Activated CD4-positive, alpha-beta T cell treated with anti-CD3 and anti-CD28 coated beads for 24 hours (primary cell): ENCODE measurements at places on chromosomes 7 and 10.

DNA sequence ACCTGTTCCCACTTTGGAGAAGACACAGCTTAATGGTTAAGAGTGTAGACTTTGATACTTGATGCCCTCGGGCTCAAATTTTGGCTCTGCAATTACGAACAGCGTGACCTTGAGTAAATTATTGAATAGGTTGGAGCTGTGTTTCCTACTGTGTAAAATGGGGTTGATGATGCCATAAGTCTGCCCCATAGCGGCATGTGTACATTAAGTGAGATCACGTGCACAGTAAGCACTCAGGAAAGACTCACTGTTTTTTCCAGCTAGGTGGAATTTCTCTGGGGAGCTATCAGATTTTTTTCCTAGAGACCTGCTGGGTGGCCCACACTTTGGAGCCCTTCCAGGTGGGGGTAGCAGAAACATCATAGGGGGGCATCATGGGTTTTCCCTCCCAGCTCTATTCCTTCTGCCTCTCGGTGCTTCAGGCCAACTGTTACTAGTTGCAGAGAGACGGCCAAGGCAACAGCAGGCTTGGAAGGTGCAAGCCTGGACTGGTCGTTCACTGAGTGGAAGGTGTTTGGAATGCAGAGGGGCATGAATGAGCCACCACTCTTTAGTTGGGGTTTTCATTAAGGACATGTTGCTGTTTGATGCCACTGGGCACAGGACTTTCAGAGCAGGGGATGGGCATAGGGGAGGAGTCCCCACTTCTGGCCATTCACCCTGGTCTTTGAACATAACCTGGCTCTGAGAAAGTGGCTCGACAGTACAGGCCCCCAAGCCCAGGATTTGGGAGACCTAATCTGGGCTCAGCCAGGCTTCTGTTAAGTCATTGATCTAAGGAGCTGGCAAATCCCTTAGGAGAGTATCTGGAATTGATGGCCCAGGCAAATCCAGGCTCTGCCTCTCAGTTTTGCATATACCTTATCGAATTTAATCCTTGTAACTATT lies 64.0 kb downstream of the SYPL1 start:
- DNase-seq = no peak

DNA sequence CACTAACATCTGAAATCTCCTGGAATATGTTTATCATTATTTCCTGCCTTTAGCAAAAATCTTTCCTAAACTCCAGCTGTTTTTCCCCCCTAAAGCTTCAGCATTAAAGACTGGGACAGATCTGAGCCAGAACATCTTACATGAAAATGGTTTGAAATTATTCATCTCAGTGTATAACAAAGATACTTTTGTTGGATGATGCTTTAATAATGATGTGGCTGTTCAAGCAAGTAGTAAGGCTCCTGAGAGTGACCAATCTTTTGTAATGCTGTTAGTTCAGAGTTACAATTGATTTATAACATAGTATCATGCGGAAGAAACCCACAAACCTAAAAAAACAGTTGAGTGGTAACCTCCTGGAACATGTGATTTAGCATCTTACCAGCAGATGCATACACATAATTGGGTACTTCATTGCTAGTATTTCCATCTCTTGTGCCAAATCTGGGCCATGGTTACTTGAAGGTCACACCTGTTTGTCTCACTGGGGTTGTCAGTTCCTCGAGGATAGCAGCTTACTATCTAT lies 1.5 kb downstream of the BZW2 start:
- DNase-seq = no peak

DNA sequence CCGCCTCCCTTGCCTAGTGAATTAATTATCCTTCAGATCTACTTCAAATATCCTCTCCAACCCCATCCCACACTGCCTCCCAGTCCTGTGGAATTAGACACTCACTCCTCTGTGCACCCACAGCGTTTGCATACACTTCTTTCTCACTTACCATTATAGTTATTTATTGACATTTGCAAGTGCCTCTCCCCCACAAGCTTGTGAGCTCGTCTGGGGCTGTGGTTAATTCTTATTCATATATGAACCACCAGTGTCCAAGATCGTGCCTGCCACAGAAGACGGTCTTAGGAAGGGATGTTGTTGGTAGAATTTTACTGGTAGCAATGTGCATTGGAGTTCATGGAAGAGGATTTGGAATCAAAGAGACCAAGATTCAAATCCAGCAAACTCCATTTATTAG lies 68.1 kb upstream of the AOAH start:
- no peak for DNase-seq

GRCh38 chr7:47540387-47541350 lies 41.2 kb downstream of the TNS3 start:
- DNase-seq = no peak

DNA sequence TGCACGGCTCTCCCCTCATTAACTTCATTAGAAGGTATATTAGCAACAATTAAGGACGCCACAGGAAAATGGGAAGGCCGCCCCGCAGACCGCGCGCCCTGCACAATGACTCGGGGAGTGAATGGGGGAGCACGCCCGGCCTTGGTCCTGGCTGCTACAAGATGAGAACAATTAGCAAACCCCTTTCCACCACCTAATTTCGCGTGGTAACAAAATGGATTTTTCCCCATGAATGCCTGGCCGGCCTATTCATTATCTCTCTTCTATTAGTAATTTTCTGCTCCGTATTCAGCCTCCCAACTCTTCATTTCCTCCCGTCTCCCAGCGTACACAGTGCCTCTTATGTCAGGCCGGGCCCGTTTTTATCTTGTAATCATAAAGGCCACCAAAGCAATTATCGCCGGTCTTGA lies 346.9 kb downstream of the DNAJB6 start:
- DNase-seq = no peak

DNA sequence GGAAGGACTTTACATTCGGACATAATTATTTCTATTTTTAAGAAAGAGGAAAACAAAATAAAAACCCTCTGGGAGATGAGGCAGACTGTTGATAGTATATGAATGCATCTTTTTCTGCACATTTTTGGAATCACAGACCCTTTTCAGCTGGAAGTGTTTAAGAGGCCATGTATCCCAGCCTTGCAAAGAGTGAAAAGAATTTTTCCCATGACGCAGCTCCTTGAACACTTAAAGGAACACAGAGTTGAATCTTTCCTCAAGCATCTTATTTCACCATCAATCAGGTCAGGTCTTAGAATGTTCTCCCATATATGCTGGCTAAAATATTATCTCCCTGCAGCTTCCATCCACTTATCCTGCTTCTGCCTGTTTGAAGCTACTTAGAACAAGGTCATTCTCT lies 45.9 kb upstream of the PAPSS2 start:
- DNase-seq = no peak

DNA sequence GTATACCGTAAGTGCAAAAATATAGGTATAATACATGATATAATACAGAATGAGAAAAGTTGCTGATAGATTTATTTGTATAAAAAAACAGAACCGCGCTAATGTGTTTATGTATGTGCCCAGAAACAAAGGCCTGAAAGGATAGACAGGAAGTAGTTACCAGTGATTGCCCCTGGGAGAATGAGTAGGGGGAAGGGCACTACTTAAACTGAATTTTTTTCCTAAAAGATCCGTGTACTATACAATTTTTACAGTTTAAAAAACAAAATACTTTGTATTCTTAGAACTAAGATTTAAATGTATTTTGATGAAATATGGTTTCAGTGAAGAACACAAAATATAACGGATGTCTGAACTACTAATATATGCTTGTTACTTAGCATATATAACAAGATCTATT lies 2.9 kb downstream of the IPMK start:
- no peak for DNase-seq

GRCh38 chr10:97888641-97889262 lies 39.1 kb downstream of the GOLGA7B start:
- DNase-seq = no peak

DNA sequence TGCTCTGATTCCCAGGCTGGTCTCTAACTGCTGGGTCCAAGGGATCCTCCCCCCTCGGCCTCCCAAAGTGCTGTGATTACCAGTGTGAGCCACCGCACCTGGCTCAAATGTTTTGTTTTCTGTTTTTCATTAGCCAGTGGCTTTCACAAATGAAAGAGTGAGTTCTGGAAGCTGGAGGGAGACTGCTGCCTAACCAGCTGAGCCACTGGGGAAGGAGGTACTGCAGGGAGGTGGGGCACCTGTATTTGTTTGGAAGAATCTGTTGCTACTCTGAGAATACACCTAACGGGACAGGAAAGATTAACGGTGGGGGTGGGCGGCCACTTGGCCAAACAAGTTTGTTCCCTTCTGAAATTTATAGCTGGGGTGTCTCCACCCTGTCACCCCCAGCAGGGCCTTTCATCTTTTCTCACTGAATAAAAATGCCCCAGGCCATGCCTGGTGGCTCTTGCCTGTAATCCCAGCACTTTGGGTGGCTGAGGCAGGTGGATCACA lies 4.7 kb downstream of the STOX1 start:
- DNase-seq = no peak

GRCh38 chr10:79979976-79980687 lies 31.2 kb upstream of the SFTPD start:
- no peak for DNase-seq

- no peak for DNase-seq
Observed at GRCh38 chr7:48004638-48005037, 24.3 kb downstream of the SUN3 start.

GRCh38 chr7:134287916-134288659 lies 28.6 kb downstream of the SLC35B4 start:
- DNase-seq = no peak

DNA sequence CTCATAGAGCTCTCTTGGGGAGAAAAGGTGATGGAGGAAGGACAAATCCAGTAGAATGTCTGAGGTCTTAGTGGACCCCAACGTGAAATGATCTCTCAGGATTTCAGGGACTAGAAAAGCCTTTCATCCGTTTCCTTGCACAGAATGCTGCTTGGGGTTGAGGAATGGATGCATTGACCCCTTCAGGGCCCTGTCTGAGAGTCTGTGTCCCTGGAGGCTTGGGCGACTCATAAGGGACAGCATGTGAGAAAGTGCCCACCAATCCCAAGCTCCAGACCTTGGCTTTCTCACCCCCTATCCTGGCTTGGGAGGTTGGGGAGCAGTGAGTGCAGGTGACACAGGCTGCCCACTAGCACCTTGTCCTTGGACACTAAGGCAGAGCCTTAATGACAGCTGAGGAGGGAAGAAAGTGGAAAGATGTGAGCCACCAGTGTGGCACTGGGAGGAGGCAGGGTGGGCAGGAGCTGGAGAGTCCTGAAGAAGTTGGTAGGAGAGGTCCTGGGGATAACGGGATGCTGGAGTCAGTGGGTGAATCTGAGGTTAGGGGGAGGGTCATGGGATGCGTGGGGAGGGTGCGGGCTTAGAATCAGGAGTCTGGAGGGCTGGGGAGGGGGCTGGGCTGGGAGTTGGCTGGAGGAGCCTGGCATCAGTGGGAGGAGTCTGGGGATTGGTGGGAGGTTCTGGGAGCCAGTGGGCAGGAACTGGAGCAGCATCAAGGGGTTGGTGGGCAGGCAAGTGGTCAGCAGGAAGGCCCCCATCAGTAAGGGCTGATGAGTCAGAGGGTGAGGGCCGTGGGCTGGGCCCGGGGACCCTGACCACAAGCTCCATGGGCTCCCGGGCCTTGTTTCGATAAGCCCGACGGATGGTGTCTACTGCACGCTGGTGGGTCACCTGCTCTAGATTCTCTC lies 8.6 kb downstream of the LZTS2 start:
- no peak for DNase-seq

DNA sequence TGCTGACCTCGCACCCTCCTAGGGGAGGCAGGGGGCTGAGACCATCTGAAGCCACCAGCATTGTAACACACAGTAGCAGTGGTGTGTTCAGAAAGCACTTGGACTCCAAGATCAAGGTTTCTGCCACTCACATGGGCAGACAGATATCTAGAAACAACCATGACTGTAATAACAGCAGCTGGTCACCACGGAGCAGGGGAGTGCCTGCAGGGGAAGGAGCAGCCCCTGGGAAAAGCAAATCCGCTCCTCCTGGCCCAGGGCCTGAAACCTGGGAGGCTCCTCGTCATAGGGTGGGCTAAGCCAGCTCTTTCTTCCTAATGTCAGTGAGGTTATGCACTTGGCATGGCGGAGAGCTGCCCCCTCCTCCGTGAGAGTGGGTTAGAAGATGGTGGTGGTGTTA lies 118.4 kb upstream of the INSYN2A start:
- no peak for DNase-seq

- no peak for DNase-seq
Observed at GRCh38 chr7:25985196-25985595, 166.8 kb upstream of the NFE2L3 start.

- no peak for DNase-seq
Observed at GRCh38 chr10:100812978-100813377, 67.6 kb downstream of the PAX2 start.

- no peak for DNase-seq
Observed at GRCh38 chr7:41189866-41190265, 513.0 kb downstream of the INHBA start.

DNA sequence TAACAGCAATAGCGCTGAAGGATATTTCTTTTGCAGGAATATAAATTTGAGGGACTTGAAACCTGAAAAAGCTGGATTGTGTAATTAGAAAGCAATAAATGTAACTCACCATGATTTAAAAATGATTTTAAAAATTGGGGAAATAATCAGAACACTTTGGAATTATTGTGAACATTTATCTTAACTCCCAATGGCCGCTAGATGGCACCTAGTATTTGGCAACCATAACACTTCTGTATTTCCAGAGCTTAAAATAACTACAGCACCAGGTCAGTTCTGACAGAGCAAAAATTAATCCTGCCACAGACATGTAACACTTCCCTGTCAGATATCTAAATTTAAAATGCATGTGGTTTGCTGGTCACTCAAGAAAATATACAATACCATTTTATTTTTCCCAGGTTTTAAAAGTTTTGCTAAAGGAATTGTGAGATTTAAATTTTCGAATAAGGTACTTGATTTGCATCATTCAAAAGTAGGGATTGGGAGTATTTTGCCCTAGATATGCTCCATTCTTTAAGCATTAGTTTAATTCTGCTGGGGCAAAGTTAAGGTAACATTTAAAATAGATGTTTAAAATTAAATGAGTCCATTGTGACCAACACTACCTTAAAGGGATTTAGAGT lies 144.5 kb downstream of the PPP1R3A start:
- DNase-seq = no peak

DNA sequence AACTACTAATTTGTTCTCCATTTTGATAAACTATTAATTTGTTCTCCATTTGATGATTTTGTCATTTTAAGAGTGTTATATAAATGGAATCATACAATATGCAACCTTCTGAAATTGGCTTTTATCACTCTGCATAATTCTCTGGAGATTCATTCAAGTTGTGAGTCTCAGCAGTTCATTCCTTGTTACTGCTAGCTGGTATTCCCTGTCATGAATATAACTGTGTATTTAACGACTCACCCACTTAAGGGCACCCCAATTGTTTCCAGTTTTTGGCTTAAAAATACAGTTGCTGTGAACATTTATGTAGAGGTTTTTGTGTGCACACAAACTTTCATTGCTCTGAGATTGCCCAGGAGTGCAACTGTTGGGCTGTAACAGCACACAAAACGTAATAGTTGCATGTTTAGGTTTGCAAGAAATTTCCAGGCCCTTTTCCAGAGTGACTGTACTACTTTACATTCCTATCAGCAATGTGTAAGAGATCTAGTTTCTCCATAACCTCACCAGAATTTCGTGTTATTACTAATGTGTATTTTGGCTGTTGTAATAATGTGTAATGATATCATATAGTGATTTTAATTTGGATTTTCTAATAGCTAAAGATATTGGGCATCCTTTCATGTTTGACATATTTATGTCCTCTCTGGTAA lies 153.2 kb upstream of the ADCY1 start:
- no peak for DNase-seq
